DMS79 treated with DMSO at 0.1 percent for 48 hours (cell line): ENCODE measurements at places on chromosomes 1 and 21.

DNA sequence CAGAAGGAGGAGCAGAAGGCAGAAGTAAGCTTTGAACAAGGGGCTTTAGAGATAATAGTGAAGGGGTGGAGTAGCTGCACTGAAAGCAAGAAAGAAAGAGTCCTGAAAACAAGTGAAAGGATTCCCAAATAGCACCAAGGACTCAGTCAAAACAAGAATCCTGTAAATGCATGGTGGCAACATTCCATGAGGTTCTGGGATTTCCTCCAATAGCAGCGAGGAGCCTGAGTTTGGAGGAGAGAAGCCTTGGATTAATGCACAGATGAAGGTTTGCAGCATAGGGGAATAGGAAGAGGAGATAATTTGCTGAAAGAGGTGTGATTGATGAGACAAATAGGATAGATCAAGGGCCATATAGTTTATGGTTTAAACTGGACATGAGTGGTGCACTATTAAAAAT, 10.9 kb downstream of the KRTAP22-2 start:
- DNase-seq: no peak

- DNase-seq: peak; percentile 74
These were observed 133.3 kb downstream of the PGBD5 start for GRCh38 chr1:230292689-230293389.

GRCh38 chr1:195763146-195763906, 844.9 kb downstream of the KCNT2 start:
- no peak for DNase-seq

DNA sequence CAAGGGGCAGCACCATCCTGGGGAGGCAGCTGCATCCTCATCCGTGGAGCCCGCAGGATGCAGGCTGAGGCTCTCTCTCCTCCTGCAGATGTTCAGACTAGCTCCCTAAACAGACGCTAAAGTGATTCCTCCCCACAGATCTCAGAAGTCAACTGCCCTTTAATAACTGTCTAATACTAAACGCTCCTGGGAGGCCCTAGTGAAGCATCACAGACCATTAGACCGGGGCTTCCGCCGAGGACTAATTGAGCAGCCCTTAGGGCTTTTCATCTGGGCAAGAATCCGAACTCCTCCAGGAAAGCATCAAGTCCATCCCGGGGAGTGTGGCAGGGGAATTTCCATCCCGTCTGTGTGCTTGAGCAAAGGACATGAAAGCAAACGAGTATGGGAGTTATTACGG, 40.4 kb downstream of the PRDM16 start:
- DNase-seq: no peak

DNA sequence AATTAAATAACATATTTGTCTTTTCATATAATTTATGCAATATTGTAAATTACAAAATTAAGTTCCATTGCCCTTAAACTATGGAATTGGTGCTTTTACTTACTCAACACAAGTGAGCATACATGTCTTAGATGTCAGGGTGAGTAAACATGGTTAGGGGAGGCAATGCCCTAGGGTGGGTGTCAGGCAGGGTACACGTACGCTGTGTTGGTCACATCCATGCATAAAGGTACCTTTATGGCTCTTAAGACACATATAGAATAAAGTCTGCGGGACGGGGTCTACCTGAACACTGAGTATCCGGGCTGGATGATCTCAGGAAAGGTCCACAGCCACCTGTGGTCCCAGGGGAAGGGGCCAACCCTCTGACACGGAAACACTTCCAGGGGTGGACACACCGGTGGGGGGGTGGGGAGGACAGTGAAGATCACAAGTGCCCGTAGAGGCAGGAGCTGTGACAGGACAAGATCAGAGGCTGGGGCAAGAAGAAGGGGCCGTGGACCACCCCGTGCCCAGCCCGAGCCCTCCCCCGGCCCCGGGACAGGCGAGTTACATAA, 720 bp downstream of the LIN9 start:
- DNase-seq: peak; percentile 50

GRCh38 chr1:200866116-200866515, 6.7 kb upstream of the GPR25 start:
- no peak for DNase-seq

DNA sequence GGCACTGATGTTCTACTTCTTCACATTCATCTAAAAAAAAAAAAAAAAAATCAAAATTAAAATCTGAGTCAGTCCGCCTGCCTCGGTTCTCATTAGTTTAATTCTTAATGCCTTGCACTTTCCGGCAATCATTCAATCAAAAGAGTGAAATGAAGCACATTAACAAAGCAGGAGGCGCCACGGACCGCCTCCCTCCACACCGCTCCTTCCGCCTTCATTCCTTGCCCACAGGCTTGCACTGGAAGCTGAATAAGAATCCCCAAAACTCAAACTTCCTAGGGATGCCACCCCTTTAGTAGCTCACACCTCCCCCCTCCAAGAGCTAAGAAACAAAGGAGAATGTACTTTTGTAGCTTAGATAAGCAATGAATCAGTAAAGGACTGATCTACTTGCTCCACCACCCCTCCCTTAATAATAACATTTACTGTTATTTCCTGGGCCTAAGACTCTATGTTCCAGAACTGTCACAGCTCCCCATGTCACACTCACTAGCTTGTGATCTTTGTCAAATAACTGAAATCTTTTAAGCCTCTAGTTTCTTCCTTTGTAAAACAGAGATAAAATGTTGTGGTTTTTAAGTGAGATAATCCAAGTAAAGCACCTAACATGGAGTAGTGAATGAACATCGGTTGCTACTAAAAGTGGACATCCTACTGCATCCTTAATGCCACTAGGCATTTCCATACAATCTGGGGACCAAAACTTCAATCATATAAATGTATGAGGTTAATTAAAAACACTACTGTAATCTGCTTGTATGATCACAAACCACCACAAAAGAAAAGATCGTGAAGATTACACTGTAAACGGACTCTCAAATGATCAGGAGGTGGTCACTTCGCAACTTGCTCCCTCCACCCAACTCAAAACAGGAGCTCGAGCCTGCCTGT, 27.4 kb downstream of the LGALS8 start:
- DNase-seq: no peak

- no peak for DNase-seq
These were observed 351.7 kb downstream of the PBX1 start for GRCh38 chr1:164910671-164911070.

DNA sequence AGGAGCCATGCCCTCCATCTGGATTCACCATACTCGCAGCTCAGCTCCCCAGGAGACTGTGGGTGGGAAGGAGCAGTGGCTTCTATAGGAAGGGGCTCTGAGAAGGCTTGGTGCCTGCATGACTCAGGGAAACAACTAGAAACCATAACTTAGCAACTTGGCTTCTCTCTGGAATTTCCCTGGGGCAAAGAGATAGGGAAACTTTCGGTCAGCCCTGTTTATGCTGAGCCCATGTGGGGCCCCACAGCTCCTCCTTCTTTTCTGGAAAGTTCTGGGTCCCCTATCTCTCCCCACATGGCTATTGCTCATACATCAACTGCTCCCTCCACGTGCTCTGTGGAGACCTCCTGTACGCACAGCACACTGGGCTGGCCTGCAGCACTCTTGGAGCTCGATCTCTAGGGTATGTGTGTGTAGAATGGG, 39.3 kb downstream of the PLEKHA6 start:
- no peak for DNase-seq

- DNase-seq: no peak
These were observed 79.0 kb downstream of the PTPN14 start for GRCh38 chr1:214472364-214472763.

- no peak for DNase-seq
These were observed 63.6 kb upstream of the ZC3H12A start for GRCh38 chr1:37410815-37411214.

DNA sequence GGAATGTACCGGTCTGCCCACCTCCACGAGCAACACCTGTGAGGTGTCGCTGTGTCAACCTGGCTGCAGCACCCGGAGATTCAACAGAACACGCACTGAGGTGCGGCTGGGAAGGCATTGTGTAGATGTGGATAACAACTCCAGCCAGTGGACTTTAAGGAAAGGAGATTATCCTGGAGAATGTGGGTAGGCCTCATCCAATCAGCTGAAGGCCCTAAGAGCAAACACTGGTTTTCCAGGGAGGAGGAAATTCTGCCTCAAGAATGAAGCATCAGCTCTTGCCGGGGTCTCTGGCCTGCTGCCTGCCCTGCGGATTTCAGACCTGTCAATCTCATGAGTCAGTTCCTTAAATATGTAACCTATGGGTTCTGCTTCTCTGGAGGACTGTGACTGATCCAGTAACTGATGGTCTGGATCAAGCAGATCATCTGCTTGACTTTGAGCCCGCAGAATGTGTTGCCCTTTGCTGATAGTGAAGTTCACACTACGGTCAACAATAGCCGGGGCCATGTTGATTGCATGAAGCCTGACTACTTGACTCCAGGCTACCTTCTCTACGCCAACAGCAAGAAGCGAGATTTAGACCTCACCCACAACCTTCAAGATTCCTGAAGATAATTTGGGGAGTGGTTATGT, 15.9 kb upstream of the PRDM15 start:
- DNase-seq: no peak

GRCh38 chr21:38376235-38376634, 119.4 kb downstream of the KCNJ15 start:
- no peak for DNase-seq

DNA sequence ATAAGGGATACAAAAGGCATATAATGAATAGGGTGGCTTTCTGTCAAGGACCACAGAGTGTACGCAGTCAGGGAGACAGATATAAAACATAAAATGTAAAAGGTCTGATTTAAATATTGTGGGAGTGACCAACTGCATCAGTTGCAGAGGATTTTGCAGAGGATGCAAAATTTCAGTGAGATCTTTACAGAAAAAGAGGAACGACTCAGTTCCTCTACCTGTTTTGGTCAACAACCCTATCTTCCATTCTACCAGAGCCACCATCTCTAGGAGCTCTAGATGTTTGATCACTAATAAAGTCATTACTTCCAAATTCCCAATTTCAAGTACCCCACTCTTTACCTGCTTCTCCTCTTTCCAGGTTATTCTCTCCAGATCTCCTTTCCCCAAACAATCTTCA, 16.5 kb downstream of the SOD1 start:
- DNase-seq: no peak

DNA sequence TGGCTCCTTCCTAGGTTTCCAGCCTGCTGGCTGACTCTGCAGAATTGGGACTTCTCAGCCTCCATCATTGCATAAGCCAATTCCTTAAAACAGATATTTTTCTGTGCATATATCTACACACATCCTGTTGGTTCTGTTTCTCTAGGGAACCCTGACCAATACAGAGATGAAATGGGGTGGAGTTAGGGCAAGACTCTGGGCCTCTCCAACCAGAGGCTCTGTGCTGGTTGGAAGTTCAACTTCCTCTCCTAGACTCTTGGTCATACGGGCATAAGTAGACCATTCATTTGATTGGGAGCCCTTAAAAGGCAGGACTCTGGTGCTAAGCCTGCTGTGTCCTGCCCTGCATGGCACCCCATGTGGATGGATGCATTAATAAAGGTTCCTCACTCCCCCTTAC, 55.0 kb downstream of the CNIH3 start:
- DNase-seq: no peak

- DNase-seq: no peak
These were observed 21.9 kb downstream of the HEYL start for GRCh38 chr1:39617488-39618049.

GRCh38 chr1:116008656-116009390, 32.5 kb downstream of the SLC22A15 start:
- DNase-seq: no peak

GRCh38 chr21:45110873-45111624, 36.7 kb downstream of the ADARB1 start:
- peak; percentile 44 for DNase-seq

DNA sequence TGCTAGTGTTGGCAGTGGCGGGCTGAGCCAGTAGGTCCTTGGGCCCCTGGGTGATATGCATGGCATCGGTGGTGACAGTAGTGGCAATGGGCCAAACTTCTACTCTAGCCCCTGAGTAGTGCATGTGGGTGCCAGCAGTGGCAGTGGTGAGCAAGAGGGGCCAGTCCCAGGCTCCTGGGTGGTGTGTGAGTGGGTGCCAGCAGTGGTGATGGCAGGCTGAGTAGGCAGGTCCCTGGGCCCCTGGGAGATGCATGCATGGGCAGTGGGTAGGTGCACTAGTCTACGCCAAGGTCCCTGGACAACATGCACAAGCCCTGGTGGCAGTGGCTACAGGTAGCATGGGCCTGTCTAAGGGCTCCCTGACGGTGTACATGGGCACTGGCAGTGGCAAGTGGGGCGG, 24.6 kb upstream of the TTC22 start:
- no peak for DNase-seq

GRCh38 chr1:85048296-85049064, at the start of gene MCOLN3:
Gene MCOLN3, minus strand, starts transcription at chr1:85048500. Its CDS starts 3,140 bp downstream, at chr1:85045360.
- peak; percentile 67 for DNase-seq

GRCh38 chr1:245683676-245684075, 528.9 kb downstream of the KIF26B start:
- no peak for DNase-seq

- DNase-seq: no peak
These were observed 500 bp upstream of the PEA15 start for GRCh38 chr1:160204526-160205241.

DNA sequence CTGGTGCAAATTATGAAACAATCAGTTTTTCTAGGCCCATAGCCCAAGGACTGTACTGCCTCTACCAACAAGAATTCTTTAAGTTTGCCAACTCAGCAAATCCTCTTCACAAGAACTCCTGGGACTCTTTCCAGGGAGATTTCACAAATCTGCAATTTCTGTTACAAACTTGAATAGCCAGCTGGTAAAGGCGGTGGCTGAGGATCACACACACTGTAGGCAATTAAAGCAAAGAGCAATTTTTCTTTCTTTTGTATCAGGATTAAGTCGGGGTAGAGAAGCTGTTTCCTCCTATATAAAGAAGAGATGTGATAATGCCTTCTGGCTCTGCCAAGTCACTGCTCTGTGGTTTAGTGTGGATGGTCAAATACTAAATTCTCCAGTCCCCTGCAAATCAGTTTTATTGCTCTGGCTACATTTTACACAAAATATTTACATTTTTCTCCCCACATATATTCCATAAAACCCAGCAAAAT, 1.7 kb downstream of the ALDH9A1 start:
- no peak for DNase-seq

GRCh38 chr1:67721650-67722291, 36.8 kb downstream of the GADD45A start:
- DNase-seq: no peak

DNA sequence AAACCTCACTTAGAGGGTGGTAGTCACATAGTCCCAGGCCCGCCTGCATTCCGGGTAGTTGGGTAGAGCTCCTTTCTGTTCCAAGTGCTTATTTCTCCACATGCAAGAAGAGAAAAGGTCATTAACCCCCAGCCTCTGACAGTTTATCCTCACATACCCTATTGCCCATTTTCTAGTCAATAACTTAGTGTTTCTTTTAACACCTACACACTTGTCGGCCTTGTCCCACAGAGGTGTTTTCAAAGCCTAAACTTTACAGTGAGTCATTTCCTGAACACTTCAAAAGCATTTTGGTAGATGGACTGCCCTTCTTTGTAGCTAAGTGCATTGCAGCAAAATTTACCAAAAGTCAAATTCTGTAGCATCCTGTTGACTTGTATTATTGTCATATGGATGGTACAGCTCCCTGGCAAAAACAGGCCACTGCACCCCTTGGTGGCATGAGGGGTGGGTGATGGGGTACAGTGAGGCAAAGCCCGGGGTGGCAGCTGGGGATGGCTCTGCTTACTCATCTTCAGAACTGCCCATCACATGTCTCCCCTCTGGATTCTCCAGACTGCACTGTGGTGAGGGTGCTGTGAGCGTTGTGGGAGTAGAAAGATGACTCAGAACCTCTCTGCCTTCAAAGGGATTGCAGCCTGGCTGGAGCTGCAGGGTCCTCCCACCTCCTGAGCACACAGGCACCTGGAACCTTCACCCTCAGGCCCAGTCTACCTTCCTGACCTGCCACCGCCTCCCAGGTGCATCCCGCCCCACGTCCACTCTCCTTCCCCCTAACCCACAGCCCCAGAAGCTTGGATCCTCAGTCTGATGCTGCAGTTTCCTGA, 45.8 kb upstream of the DMRTB1 start:
- no peak for DNase-seq

GRCh38 chr21:29074007-29074376, 544 bp upstream of the CCT8 start:
- no peak for DNase-seq
